ENCODE measurements at places on chromosomes 7 and 10.

DNA sequence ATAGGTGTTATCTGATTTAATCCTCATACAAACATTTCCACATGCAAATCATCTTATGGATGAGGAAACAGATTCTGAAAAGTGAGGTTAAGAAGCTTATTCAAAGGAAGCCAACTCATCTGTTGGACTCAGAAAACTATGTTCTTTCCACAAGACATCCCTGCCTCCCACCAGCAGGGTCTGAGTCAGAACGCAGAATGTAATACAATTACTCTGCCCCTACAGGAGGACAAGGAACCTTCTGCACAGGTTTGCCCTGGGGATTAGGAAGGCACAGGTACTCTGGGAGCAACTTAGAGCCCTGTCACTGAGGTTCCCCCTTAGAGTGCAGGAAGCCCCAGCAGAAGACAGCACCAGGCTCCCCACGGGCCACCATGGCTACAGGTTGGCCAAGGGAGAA lies 255.7 kb downstream of the TNS3 start:
- no peak for DNase-seq

- DNase-seq = no peak
These were observed 16.8 kb downstream of the UBE2D4 start for GRCh38 chr7:43942997-43943396.

- peak; percentile 73 for DNase-seq
These were observed 116.6 kb downstream of the KLF6 start for GRCh38 chr10:3668276-3668965.

- no peak for DNase-seq
These were observed 477.1 kb downstream of the RPS24 start for GRCh38 chr10:78510566-78511323.

GRCh38 chr10:62669341-62669740 lies 135.2 kb upstream of the ADO start:
- no peak for DNase-seq

DNA sequence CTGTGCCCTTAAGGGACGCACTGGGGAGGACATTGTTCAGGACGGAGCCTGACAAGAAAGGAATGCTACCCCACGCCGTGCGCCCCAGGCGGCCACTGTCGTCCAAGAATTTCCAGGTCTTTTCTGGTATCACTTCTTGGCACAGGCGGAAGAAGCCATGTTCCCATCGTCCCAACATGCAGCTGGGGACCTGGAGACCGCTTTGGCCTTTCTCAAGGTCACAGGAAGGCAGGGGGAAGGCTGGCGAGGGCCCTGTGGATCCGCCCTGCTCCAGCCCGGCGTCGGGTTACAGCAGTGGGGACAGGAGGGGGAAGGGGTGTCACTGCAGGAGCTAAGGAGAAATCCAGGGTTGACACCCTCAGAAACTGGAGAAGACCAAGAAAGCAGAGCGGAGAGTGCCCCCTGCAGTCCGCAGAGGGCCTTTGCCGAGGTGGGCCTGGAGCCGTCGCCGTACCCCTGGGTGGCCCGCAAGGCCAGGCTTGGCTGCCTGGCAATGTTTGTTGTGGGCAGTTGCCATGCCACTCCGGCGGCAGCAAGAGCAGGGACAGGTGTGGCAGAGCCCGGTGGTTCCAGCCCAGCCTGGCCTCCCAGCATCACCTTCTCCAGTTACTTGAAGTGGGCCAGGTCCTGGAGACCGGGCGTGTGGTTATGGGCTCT lies 104.1 kb downstream of the LHPP start:
- DNase-seq = peak; percentile 11

DNA sequence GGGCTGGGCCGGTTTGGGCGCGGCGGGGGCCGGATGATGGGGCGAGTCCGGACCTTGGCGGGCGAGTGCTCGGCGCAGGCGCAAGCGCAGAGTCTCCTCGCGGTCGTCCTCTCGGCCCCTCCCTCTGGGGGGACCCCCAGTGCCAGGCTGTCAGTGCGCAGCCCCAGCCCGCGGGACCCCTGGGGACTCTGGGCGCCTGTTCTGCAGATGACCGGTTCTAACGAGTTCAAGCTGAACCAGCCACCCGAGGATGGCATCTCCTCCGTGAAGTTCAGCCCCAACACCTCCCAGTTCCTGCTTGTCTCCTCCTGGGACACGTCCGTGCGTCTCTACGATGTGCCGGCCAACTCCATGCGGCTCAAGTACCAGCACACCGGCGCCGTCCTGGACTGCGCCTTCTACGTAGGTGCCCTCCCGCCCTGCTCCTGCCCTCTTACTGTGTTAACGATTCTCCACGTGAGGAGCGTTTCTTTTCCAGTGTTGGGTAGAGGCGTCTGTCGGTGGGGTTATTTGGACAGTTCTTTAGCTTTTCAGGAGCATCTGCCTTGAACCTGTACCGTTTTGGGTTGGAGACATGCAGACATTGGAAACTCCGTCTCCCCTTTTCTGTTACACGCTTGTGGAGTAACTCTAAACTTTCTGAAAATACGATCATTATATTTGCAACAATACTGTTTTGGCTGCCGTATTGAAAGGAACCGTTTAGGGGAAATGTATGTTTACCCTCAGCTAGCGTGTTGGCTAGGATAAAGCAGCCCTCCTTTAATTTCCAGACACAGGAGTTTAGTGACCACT lies 706 bp downstream of the BUB3 start:
- peak; percentile 77 for DNase-seq

- DNase-seq = peak; percentile 65
These were observed 955.6 kb downstream of the GATA3 start for GRCh38 chr10:9010093-9010492.

- DNase-seq = no peak
These were observed 95.0 kb upstream of the POM121L12 start for GRCh38 chr7:52940481-52940880.

GRCh38 chr7:75639071-75639885 lies 99.5 kb downstream of the HIP1 start:
- DNase-seq = peak; percentile 24

All from activated CD4-positive, alpha-beta T cell treated with anti-CD3 and anti-CD28 coated beads, Interleukin-10, Interleukin-2, amounts not matched to agents 100 ng/mL and 50 ng/mL, durations not matched to agents 16 hours and 8 hours (primary cell).